ENCODE measurements at places on chromosomes 7 and 10. TPM values are rescaled to one million over a fixed set of nuclear protein-coding genes. Genes with fewer than 3 reads are reported as not detected.

TAS2R4 gene
- 0.56 TPM for total RNA-seq

TAC1 gene
- not detected for total RNA-seq

CFAP43 gene
- total RNA-seq: 0.22 TPM

SORCS1 gene
- total RNA-seq: not detected

GPR85 gene
- not detected for total RNA-seq

GUSB gene
- total RNA-seq: 56.6 TPM

DNA sequence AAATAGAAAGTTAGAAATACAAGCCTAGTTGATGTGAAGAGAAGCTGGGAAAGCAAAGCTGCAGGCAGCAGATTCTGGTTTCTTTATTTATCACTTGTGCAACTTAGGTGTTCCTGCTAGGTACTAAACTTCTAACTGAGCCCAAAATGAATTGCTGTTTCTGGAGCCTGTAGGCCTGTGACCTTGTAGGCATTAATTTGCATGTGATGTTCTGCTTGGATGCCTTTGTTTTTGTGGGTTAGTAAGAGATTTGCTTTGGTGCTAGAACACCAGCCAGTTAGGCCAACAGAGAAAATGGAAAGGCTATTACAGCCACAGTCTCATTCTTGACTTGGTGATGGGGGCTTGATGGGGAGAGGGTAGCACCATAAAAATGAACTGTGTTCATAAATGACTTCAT is 370.7 kb downstream of the PPP1R3A start:
- H3K36me3 ChIP-seq: no peaks in the 10 kb centered on the region
- no peaks in the 10 kb centered on the region for H3K27me3 ChIP-seq
- no peak overlapping the region for H3K27ac ChIP-seq
- DNase-seq: no peak
- H3K4me3 ChIP-seq: no peak overlapping the region

GRCh38 chr10:14048930-14049613 is 281.7 kb downstream of the FRMD4A start:
- no peak for DNase-seq
- no peaks in the 10 kb centered on the region for H3K27me3 ChIP-seq
- H3K4me1 ChIP-seq: no peaks in the 10 kb centered on the region
- H3K27ac ChIP-seq: no peak overlapping the region
- H3K4me3 ChIP-seq: no peak overlapping the region

DNA sequence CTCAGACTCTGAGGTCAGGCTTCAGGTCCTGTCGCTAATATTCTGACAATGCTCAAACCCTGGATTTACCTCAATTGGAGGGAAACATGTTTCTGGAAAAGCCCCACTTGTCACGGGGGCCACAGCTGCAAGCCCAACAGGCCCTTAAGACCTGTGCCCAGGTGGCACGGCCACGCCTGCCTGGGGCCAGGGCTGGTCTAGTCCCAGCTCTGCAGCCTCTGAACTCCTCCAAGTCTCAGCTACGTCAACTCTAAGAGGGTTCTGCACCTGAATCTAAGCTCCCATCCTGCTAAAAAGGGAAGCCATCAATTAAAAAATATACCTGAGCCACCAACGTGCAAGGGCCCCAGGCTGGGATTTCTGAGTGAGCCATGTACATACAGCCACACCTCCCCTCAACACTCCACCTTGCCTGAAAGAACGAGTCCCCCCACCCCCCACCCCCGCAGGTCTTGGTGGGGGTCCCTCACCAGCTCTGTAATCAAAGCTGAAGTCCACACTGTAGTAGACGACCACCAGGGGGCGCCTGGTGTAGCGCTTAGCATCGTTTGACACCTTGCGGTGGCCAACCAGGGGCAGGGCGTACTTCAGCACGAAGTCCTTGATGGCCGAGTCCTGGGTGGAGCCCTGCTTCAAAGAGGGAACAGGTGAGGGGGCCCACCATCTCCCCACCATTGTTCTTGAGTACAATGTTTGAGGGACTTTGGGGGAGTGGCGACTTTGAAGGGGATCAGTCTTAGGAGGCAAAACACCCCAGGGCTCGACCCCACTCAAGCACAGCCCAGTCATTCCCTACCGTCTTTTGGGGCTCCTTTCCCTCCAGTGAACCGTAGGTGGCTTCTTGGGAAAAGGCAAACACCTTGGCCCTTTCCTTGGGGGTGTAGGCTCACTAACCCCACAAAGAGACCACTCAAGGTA is 22.6 kb downstream of the PDIA4 start:
- H3K4me3 ChIP-seq: no peak overlapping the region
- peak; percentile 85 for DNase-seq
- peaks cover 3% of the 10 kb centered on the region for H3K4me1 ChIP-seq

GRCh38 chr10:12839941-12840611 is 161.4 kb downstream of the CCDC3 start:
- DNase-seq: no peak
- H3K4me3 ChIP-seq: no peak overlapping the region
- no peak overlapping the region for H3K27ac ChIP-seq
- no peaks in the 10 kb centered on the region for H3K27me3 ChIP-seq
- H3K4me1 ChIP-seq: no peaks in the 10 kb centered on the region

GRCh38 chr10:121260377-121260776 is 337.9 kb downstream of the FGFR2 start:
- H3K4me3 ChIP-seq: no peak overlapping the region
- H3K27ac ChIP-seq: no peak overlapping the region
- no peaks in the 10 kb centered on the region for H3K27me3 ChIP-seq
- no peak for DNase-seq
- no peaks in the 10 kb centered on the region for H3K4me1 ChIP-seq
- H3K36me3 ChIP-seq: no peaks in the 10 kb centered on the region

GRCh38 chr10:98383869-98384268 is 31.1 kb downstream of the PYROXD2 start:
- H3K4me3 ChIP-seq: no peak overlapping the region
- no peak for DNase-seq
- H3K27me3 ChIP-seq: no peaks in the 10 kb centered on the region
- peaks cover 1% of the 10 kb centered on the region for H3K36me3 ChIP-seq
- H3K27ac ChIP-seq: no peak overlapping the region

GRCh38 chr7:114269714-114270113 is 144.9 kb upstream of the FOXP2 start:
- no peaks in the 10 kb centered on the region for H3K36me3 ChIP-seq
- no peak overlapping the region for H3K4me3 ChIP-seq
- H3K27me3 ChIP-seq: no peaks in the 10 kb centered on the region
- H3K4me1 ChIP-seq: no peaks in the 10 kb centered on the region
- H3K27ac ChIP-seq: no peak overlapping the region
- no peak for DNase-seq

- H3K27me3 ChIP-seq: no peaks in the 10 kb centered on the region
- H3K4me1 ChIP-seq: no peaks in the 10 kb centered on the region
- no peak overlapping the region for H3K4me3 ChIP-seq
- no peaks in the 10 kb centered on the region for H3K36me3 ChIP-seq
- no peak overlapping the region for H3K27ac ChIP-seq
Observed at GRCh38 chr10:94150541-94151184, 156.9 kb downstream of the PLCE1 start.

DNA sequence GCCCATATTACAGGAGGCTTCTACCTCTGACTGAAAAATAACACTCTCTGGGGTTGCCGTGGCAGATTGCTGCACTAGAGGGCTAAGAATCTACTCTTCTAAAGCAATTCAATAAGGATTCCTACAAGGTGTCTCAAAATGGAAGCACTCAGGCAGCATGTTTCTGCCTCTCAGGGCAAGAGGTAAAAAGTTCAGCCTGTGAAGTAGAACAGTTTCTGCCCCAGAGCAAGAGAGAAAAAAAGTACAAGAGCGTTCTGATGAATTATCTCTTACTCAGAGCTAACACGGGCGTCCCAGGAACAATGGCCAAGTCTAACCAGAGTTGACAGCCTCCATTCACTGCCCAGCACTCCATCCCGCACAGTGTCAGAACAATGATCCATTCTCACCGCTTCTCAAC is 71.3 kb upstream of the TES start:
- no peaks in the 10 kb centered on the region for H3K36me3 ChIP-seq
- H3K27me3 ChIP-seq: peaks cover 2% of the 10 kb centered on the region
- H3K4me3 ChIP-seq: no peak overlapping the region

DNA sequence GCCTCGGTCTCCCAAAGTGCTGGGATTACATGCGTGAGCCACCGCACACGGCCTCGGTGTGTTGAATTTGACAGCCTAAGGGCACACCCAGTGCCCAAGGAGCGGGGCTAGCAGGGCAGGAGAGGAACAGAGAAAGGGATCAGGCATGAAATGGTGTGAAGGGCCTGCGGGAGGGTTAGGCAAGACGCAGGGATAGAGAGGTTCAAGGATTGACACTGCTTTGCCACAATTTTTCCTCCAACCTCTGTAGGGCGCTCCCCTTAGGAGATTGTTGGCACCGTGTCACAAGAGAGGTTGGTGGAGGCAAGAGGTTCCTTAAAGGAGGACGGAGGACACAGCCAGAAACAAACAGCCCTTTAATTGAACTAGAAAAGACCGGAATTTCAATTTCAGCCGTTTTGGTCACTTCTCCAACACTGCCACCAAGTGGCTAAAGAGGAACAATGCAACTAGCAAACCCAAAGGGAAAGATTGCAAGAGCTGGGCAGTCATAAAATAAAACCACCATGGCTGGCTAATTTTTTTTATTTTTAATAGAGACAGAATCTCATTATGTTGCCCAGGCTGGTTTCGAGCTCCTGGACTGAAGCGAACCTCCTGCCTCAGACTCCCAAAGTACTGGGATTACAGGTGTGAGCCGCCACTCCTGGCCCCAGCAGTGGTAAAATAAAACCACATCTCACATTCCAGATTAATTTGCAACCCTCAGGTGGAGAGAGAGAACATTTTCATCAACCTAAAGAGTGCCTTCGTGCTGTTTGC is 6.9 kb upstream of the CREB3L2 start:
- H3K27me3 ChIP-seq: no peaks in the 10 kb centered on the region
- no peaks in the 10 kb centered on the region for H3K36me3 ChIP-seq
- H3K4me1 ChIP-seq: peaks cover 4% of the 10 kb centered on the region
- H3K27ac ChIP-seq: no peak overlapping the region
- peak; percentile 37 for DNase-seq
- H3K4me3 ChIP-seq: no peak overlapping the region

DNA sequence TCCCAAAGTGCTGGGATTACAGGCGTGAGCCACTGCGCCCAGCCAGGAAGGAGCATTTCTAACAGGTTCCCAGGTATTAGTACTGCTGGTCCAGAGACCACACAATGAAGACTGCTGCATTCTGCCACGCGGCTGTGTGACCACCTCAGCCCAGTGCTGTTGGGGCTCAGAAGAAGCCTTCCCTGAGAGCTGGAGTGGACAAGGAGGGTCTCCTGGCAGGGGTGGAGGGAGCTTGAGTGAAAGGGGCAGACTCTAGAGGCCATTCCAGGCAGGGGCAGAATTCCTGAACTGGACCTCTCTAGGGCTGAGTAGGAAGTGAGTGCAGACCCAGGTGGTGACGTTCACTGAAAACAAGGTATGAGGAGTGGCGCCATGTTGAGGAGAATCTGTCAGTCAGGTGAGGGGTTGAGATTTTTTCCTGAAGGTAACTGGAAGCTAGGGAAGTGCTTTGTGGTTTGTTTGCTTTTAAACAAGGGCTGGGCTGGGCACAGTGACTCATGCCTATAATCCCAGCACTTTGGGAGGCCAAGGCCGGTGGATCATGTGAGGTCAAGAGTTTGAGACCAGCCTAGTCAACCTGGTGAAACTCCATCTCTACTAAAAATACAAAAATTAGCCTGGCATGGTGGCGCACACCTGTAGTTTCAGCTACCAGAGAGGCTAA is 67.6 kb downstream of the TACC2 start:
- H3K4me1 ChIP-seq: no peaks in the 10 kb centered on the region
- no peaks in the 10 kb centered on the region for H3K36me3 ChIP-seq
- H3K27ac ChIP-seq: no peak overlapping the region
- no peak overlapping the region for H3K4me3 ChIP-seq
- DNase-seq: no peak

DNA sequence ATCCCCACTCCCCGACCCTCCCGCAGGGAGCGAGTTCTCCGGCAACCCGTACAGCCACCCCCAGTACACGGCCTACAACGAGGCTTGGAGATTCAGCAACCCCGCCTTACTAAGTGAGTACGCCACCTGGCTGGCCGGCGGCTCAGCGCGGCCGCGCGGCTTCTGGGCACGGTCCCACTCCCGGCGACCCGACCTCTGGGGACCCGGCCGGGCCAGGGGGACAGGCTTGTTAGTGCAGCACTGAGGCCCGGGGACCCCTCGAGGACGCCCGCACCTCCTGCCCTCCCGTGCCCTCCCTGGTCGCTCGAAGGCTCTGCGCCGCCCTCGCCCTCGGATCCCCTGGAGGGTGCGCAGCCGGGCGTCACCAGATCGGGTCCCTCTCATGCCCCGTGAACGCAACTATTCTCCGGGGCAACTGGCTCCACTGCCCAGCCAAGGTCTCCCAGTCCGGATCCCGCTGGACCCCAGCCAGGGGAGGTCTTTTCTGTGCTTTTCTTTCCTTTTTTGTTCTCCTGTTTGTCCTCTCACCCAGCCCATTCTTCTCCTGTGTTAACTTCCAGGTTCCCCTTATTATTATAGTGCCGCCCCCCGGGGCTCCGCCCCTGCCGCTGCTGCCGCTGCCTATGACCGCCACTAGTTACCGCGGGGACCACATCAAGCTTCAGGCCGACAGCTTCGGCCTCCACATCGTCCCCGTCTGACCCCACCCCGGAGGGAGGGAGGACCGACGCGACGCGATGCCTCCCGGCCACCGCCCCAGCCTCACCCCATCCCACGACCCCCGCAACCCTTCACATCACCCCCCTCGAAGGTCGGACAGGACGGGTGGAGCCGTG is 81.8 kb downstream of the PAX2 start:
- peak; percentile 52 for DNase-seq
- H3K36me3 ChIP-seq: no peaks in the 10 kb centered on the region
- peak overlapping the region; percentile 67 for H3K4me3 ChIP-seq
- H3K27ac ChIP-seq: no peak overlapping the region

- no peaks in the 10 kb centered on the region for H3K4me1 ChIP-seq
- no peak overlapping the region for H3K4me3 ChIP-seq
- no peak for DNase-seq
- no peaks in the 10 kb centered on the region for H3K36me3 ChIP-seq
- peaks cover 23% of the 10 kb centered on the region for H3K27me3 ChIP-seq
Observed at GRCh38 chr10:69741671-69742355, 59.9 kb upstream of the COL13A1 start.

DNA sequence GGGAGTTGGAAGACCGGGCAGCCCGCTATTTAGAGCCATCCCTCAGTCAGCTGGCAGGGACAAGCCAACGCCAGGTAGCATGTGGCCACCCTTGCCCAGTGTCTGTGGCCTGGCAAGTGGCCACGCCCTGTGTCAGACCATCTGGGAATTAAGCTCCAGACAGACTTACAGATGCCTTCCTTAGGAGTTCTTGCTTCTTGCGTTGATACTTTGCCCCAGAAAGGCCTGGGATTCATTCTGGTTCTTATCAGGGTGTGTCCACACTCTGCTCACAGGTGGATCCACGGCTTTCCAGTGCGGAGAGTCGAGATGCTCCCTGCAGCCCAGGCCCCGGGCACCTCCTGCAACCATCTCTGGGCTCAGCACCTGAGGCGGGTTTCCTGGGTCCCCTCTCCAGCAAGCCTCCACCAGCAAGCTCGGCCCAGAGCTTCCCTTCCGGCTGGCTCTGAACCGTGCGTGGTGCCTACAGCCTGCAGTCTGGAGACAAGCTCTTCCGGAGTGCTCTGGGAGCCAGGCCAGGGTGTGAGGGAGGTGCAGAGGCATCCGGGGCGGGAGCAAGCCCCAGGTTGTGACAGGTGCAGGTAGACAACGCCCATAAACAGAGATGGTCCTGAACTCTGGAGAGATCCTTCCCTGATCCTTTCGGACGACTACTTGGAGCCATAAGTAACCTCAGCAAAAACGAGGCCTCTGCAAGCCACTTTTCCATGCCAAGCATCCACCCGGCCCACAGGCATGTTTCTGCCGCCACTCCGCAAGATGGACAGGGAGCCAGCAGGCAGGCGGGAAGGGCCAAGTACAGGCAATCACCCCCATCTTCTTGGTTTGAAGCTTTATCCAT is 32.3 kb upstream of the PPIF start:
- no peak overlapping the region for H3K27ac ChIP-seq
- no peaks in the 10 kb centered on the region for H3K27me3 ChIP-seq
- no peak for DNase-seq
- peaks cover 20% of the 10 kb centered on the region for H3K36me3 ChIP-seq
- no peak overlapping the region for H3K4me3 ChIP-seq
- peaks cover 44% of the 10 kb centered on the region for H3K4me1 ChIP-seq

Data from activated CD4-positive, alpha-beta memory T cell treated with anti-CD3 and anti-CD28 coated beads for 36 hours (primary cell).